ENCODE measurements at places on chromosomes 16 and 17.
A peak's percentile ranks its signal among the peaks of the same experiment; 100 is the strongest.

DNA sequence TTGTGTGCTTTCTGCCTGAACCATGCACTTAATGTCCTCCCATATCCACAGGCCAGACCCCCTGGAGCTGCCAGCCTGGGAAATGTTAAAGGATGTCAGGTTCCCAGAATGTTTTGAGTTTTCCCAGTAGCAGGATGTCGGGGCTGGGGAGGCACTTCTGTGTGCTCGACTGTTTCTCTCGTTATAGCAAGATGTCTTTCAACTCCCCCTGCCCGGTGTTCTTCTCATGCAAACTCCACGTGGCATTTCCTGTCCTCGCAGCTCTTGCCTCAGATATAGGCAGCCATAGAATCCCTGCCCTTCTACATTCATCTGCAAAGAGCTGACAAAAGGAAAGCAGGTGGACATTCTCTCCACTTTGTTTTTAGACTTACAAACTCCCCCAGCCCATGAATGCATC is 457.2 kb upstream of the CDH11 start:
- no peak for DNase-seq

DNA sequence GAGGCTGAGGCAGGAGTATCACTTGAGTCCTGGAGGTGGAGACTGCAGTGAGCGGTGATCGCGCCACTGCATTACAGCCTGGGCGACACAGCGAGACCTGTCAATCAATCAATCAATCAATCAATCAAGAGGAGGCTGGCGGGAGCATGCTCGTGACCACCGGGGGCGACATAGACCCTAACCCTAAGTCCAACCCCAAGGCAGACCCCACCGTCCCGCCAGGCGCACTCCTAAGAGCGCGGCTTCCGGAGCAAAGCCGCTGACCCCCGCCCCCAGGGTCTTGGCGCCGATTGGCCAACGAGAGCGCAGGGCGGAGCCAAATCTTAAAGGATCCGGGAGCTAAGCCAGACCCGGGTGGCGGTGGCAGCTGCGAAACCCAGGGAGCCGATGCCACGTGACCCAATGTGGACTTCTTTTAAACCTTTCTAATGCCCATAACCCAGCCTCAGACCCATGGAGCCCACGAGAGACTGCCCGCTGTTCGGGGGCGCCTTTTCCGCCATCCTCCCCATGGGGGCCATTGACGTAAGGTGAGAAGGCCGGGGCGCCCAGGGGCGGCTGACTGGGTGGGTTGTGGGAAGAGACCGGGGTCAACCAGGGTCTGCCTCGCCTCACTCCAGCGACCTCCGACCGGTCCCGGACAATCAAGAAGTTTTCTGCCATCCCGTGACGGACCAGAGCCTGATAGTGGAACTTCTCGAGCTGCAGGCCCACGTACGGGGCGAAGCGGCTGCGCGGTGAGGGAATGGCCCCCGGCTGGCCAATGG is at the start of gene RANGRF:
TSS of gene RANGRF (plus strand) at position 335 of the 767 bp plus-strand sequence. CDS start at position 454, 119 bp downstream.
- DNase-seq = peak; percentile 93

GRCh38 chr16:27576729-27577128 is 26.8 kb downstream of the KATNIP start:
- DNase-seq = no peak

GRCh38 chr17:66283296-66283934 is 19.0 kb upstream of the PRKCA start:
- DNase-seq = no peak

GRCh38 chr17:47288531-47289116 is 35.0 kb downstream of the ITGB3 start:
- no peak for DNase-seq

DNA sequence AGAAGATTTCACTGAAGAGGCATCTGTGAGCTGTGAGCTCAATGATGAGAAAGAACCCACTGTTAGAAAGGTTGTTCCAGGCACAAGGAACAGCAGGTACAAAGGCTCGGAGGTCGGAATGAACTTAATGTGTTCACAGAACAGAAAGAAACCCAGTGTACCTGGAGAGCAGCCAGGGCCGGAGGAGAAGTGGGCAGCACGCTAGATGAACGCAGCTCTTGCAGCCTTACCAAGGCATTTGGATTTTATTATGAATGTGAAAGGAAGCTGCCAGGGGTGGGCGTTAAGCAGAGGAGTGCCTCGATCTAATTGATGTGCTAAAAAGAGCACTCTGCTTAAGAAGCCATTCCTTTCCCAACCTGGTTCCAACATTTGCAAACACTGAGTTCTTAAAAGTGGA is 19.0 kb downstream of the EEF2K start:
- DNase-seq = no peak

- DNase-seq = no peak
These were observed 77.8 kb downstream of the MYH10 start for GRCh38 chr17:8552577-8553320.

- peak; percentile 57 for DNase-seq
These were observed 430 bp downstream of the AMFR start for GRCh38 chr16:56424791-56425438.

DNA sequence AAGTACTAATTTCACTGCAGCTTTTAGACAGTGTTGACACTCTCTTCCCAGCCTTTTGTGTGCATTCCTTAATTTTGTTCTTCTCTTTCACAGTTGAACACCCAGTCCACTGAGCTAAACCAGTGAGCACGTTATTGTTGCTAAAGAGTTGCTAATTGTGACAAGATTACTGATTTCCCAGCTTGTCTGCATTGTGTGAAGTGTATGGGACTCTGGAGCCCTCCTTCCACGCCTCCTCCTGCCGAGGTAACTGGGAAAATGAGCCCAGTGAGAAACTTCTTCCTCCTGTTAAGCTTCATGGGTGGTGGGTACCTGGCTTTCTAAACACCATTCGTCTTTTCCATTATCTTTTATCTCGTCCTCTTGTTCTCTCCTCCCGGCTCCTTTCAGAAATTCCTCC is 29.8 kb upstream of the DNAH17 start:
- no peak for DNase-seq

DNA sequence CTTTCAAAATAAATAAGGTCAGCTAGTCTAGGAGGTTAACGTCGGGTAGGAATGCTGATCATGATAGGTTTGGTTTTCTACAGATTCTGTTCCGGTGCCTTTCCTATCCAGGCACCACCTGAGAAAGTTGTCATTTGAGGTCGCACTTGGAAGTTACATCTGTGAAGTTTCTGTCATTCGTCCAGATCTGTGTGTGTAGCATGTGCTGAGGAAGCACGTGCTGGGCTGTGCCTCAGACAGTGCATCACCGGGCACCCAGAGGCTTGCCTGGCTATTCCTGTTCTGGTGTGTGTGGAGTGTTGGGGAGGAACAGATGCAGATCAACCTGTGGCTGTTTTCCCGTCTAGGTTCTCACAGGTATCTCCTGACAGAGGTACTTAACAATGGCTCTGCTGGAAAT is 42.6 kb downstream of the DNAJA2 start:
- no peak for DNase-seq

DNA sequence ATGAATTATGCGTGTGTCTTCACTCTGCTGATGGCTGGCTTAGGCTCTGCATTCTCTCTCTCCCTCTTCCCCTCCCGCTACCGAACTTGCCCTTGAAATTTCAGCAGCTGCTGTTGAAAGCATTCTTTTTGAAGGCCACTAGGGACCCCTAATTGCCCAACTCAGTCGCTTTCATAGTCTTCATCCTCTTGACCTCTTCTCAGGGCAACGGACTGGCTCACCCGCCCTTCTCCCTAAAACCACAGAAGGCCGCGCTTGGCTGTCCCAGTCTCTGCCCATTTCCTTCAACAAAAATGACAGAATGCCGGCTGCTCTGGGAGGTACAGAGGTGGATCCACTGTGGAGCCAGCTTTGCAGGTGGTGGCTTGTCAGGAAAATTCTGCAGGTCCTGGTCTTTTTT is 21.0 kb upstream of the FMNL1 start:
- DNase-seq = no peak

DNA sequence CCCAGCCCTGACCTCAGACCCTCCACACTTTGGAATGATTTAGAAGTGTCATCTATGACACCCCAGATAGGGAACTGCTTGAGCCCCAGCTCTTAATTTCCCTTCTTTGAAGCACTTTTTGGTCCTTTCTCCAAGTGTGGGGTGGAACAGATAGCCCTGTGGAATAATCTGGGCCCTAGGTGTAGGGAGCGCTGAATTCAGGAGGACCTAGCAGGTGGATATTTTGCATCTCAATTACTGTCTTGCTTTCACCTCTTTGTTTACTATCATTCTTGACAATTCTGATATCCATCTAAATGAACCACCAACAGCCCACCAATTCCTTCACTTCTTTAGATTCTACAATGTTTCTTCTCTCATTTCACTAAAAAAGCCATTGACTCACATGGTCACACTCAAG is 850.4 kb downstream of the KCNJ2 start:
- no peak for DNase-seq

DNA sequence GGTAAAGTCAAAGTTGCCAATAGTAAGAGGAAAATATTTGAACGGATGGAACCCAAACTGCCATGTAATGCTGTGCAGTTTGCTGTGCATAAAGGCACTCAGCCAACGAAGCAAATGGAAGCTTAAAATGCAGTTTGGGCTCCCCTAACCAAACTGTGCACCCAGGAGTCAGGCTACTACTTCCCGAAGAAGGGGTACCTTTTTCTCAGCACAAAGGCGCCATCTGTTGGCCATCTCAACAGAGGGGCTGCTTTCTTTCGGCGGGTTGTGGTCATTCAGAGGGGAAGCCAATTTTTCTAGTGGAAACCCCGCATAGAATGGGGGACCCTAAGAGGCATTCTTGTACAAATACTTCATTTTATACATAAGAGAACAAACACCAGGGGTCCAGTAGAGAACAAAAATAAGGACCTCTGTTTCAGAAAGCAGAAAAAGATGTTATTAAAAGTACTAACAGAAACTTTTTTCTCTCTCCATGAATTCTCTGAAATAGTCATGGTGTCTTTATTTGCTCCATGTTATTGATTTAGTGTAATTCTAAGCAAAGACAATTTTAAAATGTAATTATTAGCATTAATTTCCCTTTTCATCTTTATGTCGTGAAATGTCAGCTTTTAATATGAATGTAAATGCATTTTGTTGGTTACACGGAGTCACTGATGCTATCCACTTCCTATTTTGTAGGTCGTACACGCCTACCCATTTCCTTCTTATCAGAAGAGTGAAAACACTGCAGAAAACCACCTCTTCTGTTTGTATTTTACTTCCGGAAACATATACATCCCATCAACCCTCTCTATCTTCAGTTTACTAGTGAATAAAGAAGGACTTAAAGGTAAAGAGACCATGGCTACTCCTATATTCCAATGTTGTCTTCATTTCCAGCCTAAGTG is 453.3 kb downstream of the KCNJ2 start:
- peak; percentile 90 for DNase-seq

DNA sequence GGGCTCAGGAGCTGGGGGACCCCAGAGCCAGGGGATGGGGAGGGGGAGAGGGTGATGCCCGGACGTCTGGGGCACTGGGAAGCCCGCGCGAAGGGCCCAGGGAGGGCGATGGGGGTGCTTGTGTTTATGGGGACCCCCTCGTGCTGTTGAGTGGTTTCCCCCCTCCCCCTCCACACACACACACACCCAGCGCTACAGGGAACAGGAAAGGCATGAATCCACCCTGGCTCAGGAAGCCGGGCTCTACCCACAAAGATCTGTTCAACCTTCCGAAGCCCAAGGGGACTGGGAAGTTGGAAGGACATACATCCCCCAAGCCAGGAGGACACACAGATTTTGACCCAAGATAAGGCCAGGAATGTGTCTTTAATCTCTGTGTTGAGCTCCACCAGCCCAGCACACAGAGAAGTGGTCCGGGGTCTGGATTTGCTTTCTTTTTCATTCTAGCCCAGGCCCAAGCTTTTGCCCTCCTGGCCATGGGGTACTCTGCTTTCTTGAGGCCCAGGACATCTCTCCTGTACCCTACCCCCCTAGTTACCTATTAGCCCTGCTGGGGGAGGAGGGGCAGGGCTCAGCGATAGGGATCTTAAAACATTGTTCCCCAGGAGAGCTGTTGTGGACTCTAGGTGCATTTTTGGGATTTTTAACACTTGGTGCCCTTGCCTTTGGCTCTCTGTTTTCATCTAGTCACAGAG is 1.2 kb downstream of the UBALD2 start:
- peak; percentile 48 for DNase-seq

GRCh38 chr17:9928601-9929333 is 23.7 kb upstream of the RCVRN start:
- DNase-seq = peak; percentile 75

- DNase-seq = no peak
These were observed 18.0 kb downstream of the CIBAR2 start for GRCh38 chr16:85094176-85094805.

DNA sequence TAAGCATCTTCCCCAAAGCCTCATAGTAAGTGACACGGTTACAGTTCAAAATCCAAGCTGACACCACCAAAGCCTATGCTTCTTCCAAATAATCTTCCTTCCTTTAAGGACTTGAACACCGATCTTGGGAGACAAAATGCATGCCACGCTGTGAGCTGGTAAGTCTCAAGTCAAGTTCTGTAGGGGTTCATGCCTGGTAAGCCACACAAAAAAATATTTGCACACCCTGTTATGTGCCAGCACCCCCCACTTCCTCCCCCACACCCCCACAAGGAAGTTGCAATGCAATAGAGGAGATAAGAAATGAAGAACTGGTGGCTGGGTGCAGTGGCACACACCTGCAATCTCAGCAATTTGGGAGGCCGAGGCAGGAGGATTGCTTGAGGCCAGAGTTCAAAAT is 5.6 kb downstream of the NOG start:
- DNase-seq = no peak

DNA sequence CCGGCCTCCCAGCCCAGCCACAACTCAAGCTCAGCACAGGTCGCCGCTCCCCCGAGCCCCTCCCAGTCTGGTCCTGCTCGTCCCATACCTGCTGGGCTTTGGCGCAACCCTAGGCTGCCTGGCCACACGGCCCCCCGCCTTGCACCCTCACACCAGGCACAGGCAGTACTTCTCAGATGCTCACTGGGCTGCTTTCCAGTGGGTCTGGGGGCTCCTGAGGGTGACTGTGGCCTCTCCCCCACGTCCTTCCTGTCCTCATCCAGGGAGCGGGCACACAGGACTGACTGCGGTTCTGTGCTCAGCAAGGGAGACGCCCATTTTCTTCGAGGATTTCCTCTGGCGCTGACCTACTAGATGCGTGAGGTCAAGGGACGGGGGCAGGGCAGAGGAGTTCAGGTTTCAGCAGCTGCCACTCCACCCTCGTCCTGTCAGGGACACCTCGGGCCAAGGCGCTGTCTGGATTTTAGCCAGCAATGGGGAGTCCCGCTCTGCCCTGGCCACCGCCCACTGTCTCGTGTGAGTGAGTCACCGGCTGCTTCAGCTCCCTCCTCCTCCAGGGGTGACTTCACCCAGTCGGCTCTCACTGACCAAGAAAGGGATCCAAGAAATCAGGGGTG is 115.8 kb downstream of the NPIPB11 start:
- DNase-seq = no peak

GRCh38 chr16:1512774-1513173 is 19.6 kb downstream of the TELO2 start:
- DNase-seq = no peak

GRCh38 chr16:56506941-56507340 is 12.9 kb downstream of the BBS2 start:
- no peak for DNase-seq

Measured in brain (organoid and tissue), 16 donors.